ENCODE measurements at places on chromosomes 1 and 21.

DNA sequence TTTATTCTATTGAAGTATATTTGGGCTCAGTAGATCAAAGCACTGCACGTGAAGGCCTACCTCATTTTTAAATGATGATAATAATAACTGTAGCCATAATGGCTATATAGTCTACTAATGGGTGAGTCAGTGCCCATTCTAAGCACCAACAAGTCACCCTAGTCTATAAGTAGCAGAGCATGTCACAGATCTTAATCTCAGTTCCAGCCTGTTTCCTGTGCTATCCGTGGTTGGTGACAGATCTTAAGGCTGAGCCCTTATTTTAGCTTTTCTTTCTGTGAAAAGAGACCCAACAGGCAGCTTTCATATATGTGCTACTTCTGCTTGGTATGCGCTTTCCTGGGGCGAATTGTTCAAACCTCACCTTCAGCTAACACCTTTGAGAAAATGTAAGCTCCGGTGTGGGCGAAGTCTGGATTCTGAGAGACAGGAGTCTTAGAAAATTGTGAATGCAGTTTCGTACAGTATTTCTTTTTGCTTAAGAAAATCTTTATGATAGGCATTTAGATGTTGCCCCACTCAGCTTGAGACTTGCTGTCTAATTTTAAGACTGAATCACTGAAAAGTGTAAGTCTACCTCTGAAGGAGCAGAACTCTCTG is 59.6 kb downstream of the FMN2 start:
- peak; percentile 55 for DNase-seq

DNA sequence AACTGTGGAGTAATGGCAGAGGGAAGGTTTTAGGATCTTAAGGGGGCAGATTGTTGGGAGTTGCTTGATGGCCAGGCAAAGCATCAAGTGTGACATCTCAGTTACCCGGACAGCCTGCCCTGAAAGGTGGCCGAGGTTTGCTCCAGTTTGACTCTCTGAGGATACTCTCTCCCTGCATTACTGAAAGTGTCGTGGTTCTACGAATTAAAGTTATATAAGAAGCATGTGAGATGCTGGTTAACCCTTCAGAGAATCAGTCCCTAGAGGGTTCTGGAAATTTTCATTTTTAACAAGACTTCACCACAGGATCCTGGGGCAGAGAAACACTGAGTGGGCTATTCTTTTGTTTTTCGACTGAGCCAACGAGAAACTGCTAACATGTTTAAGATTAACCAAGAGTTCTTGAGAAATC is 689 bp upstream of the ZNF644 start:
- DNase-seq = no peak

GRCh38 chr21:20004367-20004766 is 993.8 kb upstream of the NCAM2 start:
- DNase-seq = no peak

GRCh38 chr1:234619071-234619480 is 9.1 kb upstream of the IRF2BP2 start:
- no peak for DNase-seq

DNA sequence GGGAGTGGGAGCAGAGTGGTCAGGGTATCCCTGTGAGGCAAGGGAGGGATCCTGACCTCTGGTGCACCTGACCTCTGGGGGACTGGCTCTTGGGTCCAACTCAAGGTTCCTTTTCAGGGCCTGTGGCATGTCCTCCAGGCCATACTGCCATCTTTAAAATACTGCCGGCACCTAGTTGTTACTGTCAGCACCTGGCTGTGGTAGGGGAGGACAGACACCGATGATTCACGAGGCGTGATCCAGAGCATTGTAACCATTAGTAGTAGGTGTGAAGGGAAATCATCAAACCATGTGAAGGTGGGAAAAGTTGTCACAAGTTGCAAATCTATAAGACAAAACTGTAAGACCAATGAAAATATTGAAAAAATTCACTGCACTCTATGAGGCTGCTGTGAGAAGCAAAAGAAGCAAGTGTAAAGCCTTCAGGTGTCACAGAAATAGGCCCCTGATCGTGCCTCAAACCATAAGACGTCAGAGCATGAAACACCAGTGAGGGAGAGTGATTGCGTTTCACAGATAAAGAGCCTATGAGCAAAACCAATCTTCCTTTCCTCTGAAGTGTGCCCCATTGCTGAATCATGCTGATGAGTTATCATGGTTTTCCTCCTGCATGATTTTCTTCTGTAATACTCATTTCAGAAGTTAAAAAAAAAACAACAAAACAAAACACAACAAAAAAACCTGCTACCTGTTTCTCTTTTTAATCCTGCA is 55.3 kb downstream of the CDC7 start:
- peak; percentile 85 for DNase-seq

DNA sequence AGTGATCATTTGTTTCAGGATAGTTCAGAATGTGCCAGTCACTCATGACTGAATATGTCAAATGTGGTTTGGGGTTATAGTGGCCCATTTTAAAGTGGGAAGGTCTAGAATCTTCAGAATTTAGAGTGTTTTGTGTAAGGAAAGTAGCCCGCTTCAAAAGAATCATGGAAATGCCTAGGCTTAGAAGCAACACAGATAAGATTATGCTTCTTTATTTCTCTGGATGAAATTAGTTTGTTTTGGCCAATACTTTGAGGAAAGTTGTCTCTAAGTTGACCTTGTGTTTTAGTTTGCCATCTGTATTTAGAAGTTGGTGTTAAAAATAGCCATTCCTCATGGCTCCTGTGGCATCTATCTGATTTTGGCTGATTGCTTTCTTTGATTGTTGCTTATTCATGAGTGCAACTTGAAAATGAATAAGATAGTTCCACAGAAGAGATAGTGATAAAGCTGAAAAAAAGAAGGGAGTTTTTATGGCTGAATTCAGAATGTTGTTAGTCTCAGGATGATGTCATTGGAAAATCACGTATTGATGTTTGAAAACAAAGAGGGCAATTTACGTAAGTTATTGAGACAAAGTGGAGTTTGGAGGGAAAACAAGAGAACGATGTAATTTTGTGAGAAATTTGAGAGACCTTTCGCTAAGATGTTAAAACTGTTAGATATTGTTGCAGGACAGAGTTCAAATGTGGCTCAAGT is 71.9 kb downstream of the PLA2G4A start:
- no peak for DNase-seq

GRCh38 chr1:178571807-178572206 is 58.9 kb downstream of the TEX35 start:
- no peak for DNase-seq

- DNase-seq = peak; percentile 74
Measured at GRCh38 chr1:235588916-235589515, 60.6 kb downstream of the GNG4 start.

- DNase-seq = no peak
Measured at GRCh38 chr1:64940025-64940424, 26.3 kb downstream of the JAK1 start.

- no peak for DNase-seq
Measured at GRCh38 chr1:14952626-14953314, 200.8 kb upstream of the TMEM51 start.

DNA sequence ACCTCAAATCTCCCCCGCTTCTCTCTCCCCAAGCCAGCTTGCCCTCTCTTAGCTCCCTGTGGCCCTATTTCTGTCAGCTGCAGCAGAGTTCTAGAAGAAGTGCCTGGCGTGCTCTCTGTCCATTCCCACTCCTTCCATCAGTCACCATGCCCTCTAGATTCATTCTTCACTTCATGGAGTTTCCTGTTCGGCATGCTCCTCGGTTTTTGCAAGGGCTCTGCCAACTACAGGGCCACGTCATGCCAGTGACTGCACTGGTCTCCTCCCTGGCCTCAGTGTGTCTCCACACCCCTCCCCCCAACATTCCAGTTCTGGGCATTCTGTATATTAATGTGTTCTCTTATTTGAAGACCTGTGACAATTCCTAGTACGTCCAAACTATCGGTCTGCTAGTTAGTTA is 113.9 kb downstream of the SLC45A1 start:
- no peak for DNase-seq

GRCh38 chr1:42730988-42731387 is 9.0 kb downstream of the CLDN19 start:
- DNase-seq = no peak

DNA sequence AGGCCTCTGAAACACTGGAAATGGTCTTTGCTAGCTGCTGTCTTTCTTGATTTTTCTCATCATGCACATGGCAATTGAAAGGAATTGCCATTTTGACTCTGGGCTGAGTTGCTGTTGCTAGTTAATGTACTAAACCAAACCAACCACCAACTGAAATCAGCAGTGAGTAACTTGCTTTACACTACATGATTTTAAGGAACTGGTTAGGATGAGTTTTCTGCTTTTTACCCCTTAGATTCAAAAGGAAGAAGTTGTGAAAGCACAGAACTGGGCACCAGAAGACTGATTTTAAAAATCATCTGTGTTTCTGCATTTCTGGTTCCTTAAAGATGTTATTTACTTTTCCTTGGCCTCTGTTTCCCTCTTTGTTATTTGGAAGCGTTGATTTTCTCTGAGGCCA is 361.9 kb downstream of the HLX start:
- DNase-seq = no peak

DNA sequence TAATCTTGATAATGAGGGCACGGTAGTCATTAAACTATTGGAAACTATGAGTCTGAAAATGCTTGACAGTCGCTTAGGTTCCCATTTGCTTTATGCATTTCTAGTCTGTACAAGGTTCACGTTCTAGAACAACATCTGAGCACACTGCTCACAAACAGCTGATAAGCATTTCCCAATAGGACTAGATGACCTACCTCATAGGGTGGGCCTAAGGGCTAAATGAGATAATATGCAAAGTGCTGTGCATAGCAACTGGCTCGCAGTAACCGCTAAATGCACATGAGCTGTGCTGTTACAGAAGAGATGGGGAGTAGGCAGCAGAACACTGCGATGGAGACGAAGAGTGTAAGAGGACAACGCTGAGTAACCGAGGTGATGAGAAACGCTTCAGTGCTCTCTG is 628.0 kb downstream of the SMYD3 start:
- DNase-seq = no peak

- no peak for DNase-seq
Measured at GRCh38 chr1:115063228-115063901, 25.9 kb downstream of the TSPAN2 start.

- DNase-seq = no peak
Measured at GRCh38 chr1:156760092-156760795, 7.1 kb upstream of the PRCC start.

DNA sequence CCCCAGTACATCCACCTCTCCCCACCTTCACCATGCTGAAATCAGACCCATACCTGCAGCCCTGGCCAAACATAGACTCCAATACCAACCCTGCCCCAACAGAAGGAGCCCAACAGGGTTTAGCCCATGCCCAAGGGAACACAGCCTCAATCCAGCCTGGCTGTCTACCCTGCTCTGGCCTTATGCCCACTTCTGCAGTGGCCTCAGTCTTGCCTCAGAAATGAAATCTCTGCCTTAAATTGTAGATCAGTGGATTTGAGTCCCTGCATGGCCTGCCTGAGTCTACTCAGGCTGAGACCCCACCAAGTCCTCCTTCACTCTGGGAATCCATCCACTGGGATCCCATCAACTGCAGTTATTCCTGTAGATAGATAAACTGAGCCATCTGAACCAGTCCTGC is 97.6 kb upstream of the GJB5 start:
- DNase-seq = no peak

GRCh38 chr1:50620680-50621329 is 197.6 kb upstream of the DMRTA2 start:
- no peak for DNase-seq

- DNase-seq = no peak
Measured at GRCh38 chr1:53308506-53308905, 19.4 kb downstream of the LRP8 start.

DNA sequence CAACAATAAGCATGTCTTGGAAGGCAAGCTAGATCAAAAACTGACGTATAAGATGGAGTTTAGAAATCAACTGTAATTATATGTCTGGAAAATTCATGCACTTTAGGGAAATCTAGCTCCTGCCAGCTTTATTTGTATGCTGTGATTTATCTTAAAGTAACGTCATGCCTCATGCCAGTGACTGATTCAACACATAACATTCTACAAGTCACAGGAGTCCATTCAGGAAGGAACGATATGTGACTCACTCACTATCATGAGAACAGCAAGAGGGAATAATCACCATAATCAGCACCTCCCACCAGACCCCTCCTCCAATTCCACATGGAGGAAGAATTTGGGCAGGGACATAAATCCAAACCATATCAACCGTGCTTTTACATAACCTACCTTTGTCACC is 682.4 kb upstream of the ADAMTS5 start:
- DNase-seq = peak; percentile 91

- DNase-seq = no peak
Measured at GRCh38 chr1:20138346-20138745, 777 bp upstream of the PLA2G2F start.

GRCh38 chr21:34967509-34968289 is 81.4 kb downstream of the RUNX1 start:
- DNase-seq = peak; percentile 43

- no peak for DNase-seq
Measured at GRCh38 chr1:22772014-22772413, 61.4 kb downstream of the EPHB2 start.

GRCh38 chr1:8989821-8990220 is 36.4 kb downstream of the SLC2A7 start:
- peak; percentile 18 for DNase-seq

- no peak for DNase-seq
Measured at GRCh38 chr1:241533326-241534115, 1.3 kb downstream of the KMO start.

- no peak for DNase-seq
Measured at GRCh38 chr1:27869719-27870085, 2.6 kb upstream of the THEMIS2 start.

GRCh38 chr1:232944347-232944746 is 6.1 kb upstream of the NTPCR start:
- no peak for DNase-seq

- DNase-seq = peak; percentile 46
Measured at GRCh38 chr1:160951443-160952128, 3.0 kb downstream of the ITLN2 start.

DNA sequence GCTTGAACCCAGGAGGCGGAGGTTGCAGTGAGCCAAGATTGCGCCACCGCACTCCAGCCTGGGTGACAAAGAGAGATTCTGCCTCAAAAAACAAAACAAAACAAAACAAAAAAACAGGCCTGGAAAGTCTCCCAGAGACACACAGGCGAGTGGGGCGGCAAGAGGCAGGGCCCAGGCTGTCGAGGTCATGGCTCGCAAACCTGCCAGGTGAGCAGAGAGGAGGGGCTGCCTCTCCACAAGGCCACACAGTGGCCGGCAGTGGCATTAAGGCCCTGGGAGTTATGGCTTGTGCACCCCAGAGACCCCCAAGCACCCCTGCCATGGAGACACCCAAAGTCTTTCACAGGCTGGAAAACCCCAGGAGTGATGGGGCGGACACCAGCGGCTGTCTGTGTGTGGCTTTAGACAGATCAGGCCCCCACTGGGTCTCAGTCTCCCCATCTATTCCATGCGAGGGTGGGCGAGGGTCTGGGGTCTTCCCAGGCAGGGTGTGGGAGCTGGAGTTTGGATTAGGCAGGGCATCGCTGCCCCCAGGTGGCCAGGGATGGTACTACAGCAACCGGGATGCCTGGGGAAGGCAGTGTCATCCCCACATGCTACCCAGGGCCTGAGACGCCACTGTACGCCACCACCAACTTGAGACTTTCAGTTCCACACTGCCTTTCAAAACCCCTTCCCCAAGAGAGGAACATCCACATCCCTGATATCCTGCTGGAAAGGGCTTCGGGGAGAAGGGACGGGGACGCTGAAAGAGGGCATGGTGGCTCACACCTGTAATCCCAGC is 7.3 kb upstream of the CTRC start:
- DNase-seq = peak; percentile 12
